GM04503 (cell line): ENCODE measurements at places on chromosomes 2 and 18.
A peak's percentile ranks its signal among the peaks of the same experiment; 100 is the strongest.

DNA sequence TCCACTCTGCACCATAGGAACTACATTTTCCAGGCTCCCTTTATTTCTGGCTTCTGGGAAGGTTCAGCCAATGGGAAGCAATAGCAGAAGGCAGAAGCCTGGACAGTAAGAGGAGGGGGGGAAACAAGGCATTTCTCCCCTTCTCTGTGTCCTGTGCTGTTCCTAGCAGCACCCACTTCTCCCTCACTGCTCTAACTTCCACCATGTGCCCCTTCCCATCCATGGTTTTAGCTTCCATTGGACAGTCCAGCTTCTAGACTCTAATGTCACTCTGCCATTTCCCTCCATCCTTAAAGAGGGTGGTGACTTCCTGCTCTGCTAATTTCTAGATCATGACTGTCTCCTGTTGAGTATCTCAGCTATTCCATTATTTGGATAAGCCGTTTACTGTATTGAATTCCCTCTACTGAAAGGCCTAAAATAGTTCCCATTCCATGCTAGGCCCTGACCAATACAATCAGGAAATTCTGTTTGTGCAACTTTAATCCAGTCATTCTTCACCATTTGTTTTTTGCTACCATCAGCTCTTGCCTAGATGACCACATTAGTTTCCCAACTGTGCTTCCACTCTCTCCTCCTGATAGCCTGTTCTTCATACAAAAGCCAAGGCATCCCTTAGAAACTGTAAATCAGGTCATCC is 20.8 kb upstream of the LYPD1 start:
- no peak for DNase-seq

DNA sequence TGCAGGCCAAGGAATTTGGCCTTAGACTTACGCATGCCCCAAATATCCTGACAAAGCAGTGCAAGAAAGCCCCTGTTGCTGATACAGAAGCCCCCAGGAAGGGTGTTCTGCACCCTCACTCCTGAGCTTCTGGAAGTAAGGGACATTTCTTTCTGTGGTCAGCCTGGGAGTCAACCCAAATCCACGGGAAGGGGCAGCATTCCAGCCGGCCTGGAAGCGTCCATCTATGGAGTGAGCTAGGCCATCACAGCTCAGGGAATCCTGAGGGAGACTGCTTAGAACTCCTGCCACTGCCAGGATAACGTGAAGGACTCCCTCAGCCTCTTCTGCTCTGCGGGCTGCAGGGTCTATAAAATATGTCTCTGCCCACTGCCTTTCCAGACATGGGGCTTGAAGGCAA is 173.9 kb downstream of the ANAPC1 start:
- DNase-seq, result no peak

GRCh38 chr2:222846003-222846402 is 14.8 kb upstream of the ACSL3 start:
- no peak for DNase-seq

- DNase-seq, result no peak
Measured at GRCh38 chr2:48274040-48274439, 255.9 kb upstream of the STON1 start.

DNA sequence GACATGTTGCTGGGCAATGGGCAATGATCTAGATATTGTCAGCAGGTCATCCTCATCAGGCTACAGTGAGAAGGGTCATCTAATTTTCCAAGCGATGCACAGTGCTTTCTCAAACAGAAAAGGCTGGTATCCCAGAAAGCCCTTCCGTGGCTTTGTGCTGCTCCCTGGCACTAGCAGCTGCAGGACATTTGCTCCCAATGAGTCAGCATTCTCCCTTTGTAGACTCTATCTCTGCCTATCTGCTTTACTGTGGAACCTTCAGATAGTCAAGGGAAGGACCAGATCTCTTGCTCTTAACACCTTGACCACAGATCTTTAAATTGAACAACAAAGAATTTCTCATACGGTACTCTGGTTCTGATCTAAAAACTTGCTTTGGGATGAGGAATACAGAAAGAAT is 101.4 kb downstream of the CDH2 start:
- no peak for DNase-seq

DNA sequence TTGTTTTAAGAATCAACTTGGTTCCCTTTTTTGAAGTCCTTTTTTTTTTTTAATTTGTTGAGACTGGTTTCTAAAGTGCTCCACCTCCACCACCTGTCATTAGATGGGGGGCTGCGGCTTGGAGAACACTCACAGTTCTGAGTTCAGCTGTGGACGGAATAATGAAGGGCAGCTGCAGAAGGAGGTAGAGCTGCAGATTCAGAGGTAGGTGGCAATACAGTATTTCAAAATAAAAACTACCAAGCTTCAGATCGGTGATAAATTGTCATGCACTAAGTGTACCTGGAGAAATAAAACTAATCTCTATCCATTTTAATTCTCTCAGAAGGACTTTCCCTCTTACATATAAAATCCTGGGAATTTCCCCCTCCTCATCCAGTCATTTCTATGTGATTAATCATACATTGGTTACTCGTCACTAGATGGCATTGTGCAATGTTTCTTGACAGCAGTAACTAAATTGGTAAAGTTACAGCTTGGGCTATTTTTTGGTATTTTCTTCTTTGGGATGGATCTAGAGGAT is 81.1 kb upstream of the SLC39A10 start:
- peak; percentile 65 for DNase-seq

- no peak for DNase-seq
Measured at GRCh38 chr2:172232708-172233396, 130.2 kb upstream of the DLX2 start.

GRCh38 chr2:168054657-168055056 is 192.7 kb downstream of the STK39 start:
- DNase-seq, result no peak

DNA sequence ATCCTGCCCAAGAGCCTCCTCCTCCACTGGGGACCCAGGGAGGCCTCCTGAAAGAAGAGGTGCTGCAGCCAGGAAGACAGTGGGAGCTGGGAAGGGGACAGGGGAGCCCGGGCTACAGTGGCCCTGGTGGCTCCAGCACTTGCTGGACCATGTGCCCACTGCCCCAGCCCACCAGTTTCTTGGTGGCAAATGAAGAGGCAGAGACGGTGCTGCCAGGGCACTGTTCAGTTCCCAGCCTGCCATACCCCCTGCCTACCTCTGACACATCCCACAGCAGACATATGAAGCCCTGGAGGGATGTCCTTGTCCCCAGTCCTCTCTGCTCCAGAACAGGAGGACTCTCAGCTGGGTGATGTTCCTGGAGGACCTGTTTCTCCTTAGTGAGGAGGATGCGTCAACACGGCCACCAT is 3.7 kb downstream of the RAMP1 start:
- no peak for DNase-seq

DNA sequence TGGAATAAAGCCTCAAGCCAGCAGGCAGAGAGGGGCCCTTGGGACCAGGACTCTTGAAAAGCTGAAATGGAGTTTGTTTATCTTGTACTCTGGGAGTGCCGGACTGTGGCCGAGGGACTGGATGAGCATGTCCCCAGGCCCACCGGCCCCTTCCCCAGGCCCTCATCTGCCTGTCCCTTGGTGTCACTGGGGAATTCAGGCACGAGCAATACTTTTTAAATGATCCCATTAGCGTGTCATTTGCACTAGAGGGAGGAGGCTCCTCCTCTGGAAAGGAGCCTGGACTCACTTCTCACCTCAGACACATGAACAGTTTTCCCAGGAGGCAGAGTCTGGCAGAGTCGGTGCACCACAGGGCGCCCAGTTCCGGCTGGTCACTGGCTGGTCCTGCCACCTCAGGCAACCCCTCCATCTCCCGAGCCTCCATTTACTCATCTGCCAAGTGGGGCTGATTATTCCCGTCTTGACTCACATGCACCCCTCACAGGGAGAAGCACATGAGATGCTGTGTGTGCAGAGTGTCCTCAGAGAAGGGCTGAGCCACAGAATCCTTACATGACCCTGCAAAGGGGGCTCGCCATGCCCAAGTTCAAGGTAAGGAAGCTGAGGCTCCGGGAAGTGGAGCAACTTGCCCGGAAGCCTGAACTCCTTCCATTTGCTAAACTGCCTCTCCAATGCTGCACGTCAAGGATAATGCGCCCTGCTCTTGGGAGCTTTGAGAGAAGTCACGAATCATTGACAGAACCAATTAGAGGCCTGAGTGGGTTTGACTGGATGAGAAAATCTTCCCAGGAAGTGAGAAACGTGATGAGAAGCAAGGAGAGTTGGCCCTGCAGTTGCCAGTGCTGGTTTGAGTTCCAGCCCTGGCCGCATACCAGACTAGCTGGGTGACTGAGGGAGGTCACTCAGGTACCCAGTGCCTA is 26.7 kb downstream of the CIB4 start:
- no peak for DNase-seq

DNA sequence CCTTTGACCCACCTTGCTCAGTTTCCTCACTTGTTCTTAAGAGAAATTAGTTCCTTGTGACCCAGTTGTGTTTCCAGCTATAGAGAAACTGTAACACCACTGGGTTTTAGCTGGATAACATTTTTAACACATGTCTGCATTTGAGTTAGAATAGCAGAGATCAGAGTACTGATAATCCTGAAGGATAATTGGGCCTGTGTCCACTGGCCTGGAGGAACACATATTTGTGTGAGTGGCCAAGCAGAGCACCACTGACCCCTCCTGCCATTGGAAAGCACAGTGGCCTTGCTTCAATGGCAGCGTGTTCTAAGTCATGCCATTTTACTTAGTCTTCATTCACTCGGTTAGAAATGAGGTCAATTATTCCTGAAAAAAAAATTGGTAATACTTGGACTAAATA is 42.6 kb downstream of the PKP4 start:
- no peak for DNase-seq

GRCh38 chr2:6694555-6694954 is 171.2 kb downstream of the CMPK2 start:
- no peak for DNase-seq

DNA sequence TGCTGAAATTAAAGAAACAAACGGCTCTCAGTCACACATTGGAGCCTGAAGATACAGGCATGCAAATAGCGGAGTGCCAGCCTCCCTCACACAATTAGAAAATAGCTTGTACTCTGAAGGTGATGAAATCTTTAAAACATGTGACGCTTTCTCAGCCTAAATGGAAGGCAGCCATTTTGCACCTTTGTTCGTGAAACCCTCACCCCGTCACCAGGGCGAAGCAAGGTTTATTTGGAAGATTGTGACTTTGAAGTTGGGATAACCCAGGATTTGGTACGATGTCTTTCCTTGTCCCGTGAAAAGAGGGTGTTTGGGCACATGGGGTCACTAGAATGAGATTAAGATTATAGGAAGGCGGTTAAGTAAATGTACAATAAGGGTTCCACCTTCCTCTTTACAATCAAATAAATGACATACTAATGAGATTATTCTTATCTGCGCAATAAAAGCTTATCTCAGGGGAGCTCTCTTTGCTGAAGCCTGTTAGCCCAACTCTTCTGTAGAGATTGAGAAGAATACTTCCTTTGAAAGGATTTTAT is 4.2 kb downstream of the SH3BP4 start:
- DNase-seq, result no peak

DNA sequence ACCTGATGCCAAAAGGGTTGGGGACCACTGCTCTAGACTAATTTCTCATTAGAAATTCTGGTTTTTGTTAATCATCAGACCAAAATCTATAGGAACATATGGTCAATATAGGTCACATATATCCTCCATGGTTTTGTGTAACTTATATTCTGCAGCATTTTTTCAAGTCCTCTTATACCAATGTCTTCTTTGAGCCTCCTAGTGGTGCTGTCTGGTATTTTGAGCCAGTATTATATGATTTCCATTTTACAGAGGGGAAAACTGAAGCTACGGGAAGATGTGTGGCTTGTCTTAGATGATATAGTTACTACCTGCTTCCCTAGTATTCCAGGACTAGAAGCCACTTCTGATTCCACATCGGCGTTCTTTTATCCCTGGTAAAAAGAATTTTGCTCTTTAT is 13.8 kb downstream of the MAPK4 start:
- no peak for DNase-seq

- no peak for DNase-seq
Measured at GRCh38 chr2:190060019-190060418, 2.5 kb downstream of the MSTN start.

DNA sequence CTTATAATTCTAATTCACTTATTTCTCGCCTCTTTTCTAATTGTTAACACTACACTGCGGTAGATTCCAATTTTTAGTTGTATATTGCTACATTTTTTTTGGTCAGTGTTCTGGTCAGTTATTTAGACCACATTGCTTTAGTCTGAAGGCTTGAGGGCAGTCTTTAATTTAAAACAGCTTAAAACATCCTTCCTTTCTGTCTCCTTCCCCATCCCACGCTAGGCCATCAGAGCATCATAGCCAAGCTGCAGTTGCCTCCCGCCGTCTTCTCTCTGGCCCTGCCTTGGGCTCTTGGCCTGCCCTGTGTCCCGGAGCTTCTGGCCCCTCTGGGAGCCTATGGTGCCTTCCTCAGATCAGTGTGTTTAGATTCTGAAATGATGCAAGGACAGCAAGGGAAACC is 52.6 kb upstream of the GLI2 start:
- DNase-seq, result no peak

DNA sequence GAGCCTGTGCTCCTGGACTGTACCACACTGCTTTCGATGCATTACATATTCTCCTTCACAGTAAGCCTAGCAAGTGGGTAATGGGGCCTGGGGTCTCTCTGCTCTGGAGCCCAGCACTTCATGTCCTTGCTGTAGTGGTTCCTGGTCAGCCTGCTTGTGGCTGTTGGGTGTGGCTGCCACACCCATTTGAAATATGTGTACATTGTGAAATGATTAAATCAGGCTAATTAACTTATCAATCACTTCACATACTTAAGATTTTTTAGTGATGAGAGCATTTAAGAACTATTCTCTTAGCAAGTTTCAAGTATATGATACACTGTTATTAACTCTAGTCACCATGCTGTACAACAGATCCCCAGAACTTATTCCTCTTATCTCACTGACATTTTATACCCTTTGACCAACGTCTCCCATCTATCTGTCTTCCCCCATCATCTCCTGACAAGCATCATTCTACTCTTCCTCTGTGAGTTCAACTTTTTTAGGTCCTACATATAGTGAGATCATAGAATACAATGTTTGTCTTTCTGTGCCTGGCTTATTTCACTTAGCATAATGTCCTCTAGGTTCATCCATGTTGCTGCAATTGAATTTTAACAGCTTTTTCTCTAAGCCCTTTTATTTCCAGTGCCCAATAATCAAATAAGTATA is 92.1 kb downstream of the LYPD6 start:
- peak; percentile 40 for DNase-seq

DNA sequence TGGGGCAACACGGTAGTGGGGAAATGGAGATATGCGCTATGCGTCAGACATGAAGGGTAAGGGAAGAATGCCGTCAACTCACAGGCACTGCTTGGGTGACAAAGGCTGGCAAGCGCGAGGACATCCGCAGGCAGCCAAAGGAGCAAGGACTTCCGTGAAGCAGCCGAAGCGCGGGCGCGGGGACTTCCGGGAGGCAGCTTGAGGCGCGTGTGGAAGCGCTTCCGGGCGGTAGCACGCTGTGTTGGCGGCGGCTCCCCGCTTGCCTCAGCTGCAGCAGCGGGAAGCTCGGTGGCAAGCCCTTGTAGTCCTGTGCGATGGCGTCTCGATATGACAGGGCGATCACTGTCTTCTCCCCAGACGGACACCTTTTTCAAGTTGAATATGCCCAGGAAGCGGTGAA is at the start of gene PSMA8:
Gene PSMA8 (plus strand): TSS at position 218 of the 400 bp plus-strand sequence. CDS start 97 bp downstream, at position 315.
- DNase-seq, result no peak

- DNase-seq, result no peak
Measured at GRCh38 chr18:9771261-9771976, 63.3 kb downstream of the RAB31 start.

- DNase-seq, result no peak
Measured at GRCh38 chr18:32915516-32915915, 142.7 kb upstream of the KLHL14 start.

- DNase-seq, result no peak
Measured at GRCh38 chr18:76518123-76518859, 23.2 kb upstream of the ZNF516 start.
